ENCODE measurements at places on chromosomes 7 and 10.

GRCh38 chr10:107442035-107442505 lies 277.6 kb upstream of the SORCS1 start:
- DNase-seq = no peak

GRCh38 chr7:128961030-128961659 lies 23.4 kb downstream of the IRF5 start:
- no peak for DNase-seq

GRCh38 chr10:72308320-72308987 lies 34.7 kb downstream of the DDIT4 start:
- no peak for DNase-seq

DNA sequence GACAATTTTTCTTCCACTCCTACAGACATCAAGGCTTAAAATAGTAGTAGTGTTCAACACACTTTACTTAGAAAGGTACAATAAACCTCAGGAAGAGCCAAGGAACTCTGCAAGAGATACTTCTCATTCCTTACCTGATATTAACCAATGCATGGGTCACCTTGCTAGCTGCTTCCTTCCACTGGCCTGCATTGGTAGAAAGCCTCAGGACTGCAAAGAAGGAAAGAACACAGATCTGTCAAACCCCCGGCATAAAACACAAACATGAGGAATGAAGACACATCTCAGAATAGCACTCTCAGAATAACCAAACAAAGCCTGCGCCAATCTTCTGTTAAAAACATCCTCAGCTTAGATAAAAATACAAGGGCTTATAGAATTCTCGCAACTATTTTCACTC lies 96.1 kb upstream of the KCNIP2 start:
- no peak for DNase-seq

- DNase-seq = no peak
Measured at GRCh38 chr7:26399736-26400135, 108.1 kb downstream of the SNX10 start.

DNA sequence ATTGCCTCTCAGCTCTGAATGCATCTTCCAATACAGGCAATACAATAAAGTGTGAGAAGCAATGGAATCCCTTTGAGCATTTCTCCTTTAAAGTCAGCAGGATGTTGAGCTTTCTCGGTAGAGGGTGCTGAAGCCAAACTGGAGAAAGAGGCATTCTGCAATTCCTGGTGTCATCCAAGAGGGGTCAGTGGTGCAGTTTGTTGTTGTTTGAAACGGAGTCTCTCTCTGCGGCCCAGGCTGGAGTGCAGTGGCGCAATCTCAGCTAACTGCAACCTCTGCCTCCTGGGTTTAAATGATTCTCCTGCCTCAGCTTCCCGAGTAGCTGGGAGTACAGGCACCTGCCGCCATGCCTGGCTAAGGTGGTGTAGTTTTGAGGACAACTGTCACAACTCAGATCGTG lies 486.5 kb downstream of the CALN1 start:
- peak; percentile 9 for DNase-seq

DNA sequence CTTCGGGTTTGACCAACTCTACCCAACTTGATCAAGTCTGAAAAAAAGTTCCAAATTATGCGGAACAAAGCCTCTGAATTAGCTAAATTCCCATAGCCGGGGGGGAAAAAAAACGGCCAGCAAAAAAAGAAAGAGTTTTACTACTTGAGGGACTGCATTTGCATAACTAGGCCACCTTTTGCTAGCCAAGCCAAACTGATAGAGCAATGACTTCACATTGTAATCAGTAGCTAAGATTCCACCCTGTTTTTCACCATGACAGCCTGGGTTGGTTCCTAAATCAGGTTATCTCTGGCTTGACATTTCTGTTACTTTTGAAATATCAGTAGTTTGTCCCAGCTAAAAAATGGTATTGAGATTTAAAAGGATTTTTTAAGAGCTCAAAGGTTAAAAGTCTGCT lies 31.4 kb upstream of the CREB3L2 start:
- no peak for DNase-seq

- peak; percentile 83 for DNase-seq
Measured at GRCh38 chr7:141654551-141654950, 47.4 kb downstream of the DENND11 start.

Data from HEK293T (cell line).